ENCODE measurements at places on chromosomes 11 and 22.
A peak's percentile ranks its signal among the peaks of the same experiment; 100 is the strongest.

DNA sequence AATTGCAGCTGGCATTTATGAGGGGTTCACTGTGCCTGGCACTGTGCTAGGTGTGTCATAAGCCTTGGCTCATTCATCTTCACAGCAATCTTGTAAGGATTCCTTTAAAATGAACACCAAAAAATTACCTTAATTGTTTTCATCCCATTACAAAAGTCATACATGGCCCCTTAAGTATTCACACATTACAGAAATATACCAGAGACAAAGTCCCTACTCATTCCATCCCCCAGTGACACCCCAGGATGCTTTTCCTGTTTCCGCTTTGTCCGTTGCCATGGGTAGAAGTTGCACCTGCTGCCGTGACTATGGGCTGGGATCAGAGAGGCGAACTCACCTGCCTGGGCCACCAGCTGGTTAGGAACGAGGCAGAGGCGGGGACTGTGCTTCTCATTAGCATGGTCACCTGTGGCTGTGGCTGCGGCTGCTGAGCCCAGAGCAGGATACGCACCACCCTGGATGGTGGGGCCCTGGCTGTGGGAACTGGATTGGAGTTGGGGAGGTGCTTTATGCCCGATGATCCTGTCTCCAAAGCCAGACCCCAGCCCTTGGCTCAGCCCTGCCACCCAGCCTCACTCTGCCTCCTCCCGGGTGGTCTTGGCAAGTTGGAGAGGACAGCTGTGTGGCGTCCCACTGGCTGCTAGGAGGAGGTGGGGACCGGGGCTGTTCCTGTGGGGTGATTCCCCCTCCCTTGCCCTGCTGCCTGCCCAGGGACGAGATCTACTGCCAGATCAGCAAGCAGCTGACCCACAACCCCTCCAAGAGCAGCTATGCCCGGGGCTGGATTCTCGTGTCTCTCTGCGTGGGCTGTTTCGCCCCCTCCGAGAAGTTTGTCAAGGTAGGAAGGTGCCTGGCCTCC lies 60.8 kb downstream of the MYO7A start:
- DNase-seq: no peak

DNA sequence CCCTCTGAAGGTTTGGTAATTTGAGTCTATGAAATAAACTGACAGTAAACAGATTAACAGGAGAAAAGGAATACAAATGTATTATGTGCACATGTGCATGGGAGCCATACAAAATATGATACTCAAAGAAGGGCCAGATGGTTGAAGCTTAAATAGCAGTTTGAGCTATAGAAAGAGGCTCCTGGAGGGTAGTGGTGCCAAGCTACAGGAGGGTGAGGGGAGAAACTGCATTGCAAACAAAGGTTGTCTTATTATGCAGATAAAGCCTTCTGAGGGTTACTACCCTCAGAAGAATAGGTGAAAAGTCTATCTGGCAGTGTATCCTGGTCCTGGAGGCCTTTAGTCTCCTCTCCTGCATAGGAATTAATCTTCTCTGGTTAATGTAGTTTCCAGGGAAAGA lies 267.3 kb upstream of the MPPED2 start:
- no peak for DNase-seq

DNA sequence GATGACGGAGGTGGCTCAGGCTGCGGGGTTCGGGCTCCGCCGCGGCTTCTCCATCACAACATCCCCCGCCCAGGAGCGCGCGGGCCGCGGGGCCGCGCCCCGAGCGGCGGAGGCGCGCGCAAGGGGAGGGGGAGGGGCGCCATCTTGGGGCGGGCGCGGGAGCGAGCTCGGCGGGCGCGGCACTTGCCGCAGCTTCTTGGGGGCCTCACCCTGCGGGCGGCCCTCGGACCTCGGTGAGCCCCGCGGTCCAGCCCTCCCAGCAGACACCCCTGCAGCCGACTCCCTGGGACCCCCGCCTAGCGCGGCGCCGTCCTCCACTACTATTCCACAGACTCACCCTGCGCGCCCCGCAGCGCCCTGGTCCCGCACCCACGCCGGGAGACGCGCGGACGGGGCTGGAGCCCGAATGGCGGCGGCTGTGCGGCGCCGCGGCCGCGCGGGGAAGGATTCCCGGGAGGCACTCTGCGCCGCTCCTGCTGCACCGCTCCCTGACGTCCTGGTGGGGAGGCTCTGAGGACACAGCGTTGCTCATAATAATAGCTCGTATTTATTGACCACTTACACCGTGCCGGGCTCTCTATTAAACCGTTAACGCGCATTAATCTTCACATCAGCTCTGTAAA lies at the start of gene APBB1:
Gene APBB1 (minus strand): TSS at position 86 of the 623 bp plus-strand sequence. CDS start 7,747 bp downstream, outside the sequence.
- DNase-seq: peak; percentile 74

GRCh38 chr11:111272420-111272819 lies 25.9 kb upstream of the POU2AF3 start:
- DNase-seq: no peak

GRCh38 chr11:111845276-111846028 lies 25.9 kb downstream of the ALG9 start:
- DNase-seq: no peak

DNA sequence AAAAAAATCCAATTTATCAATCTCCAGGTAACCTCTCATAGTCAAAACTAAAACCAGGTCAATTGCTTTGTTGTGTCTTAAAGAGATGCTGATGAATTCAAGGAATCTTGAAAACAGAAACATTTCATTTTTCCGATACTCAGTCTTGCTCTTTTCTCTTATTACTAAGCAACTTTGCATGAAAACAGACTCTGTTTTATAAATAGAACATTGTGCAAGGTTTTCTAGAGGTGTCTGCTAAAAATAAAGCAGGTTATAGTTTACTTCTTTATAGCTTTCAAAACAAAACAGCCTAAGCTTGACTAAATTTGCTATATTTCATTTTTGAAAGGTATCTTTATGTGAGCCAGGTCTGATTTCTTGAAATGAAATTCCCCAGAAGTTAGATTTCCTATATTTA lies 109.3 kb downstream of the ARL14EP start:
- no peak for DNase-seq

- no peak for DNase-seq
Measured at GRCh38 chr22:37628830-37629229, 10.6 kb upstream of the SH3BP1 start.

- no peak for DNase-seq
Measured at GRCh38 chr11:131409345-131409744, 38.9 kb downstream of the NTM start.

DNA sequence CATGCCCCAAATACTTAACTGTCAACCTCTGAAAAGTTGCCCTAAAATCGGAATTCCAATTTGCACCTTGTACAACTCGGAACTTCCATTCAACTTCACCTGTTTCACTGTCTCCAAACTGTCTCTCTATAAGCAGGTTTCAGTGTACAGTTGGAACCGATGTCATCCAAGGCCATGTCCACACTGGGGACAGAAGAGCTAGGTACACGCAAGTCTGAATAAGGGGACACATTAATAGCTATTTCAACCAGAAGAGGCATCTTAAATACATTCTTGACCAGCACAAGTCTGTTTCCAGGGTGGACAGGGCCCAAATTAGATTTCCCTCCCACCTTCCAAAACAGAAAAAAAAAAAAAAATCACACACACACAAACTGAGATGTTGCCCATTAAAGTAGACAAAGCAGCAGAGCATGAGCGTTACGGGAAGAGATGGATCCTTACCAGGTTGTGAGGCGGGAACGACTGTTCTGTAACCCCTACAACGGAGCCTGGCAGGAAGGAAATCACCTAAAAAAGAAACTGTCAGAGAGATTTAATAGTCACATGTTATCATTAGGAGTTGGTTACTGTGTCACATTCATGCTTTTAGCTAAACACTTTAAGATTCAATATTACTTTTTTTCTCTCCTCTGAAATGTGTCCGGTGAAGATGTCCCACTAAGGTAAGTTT lies 1.7 kb downstream of the CREBZF start:
- DNase-seq: peak; percentile 32

GRCh38 chr11:94895451-94895850 lies 77.9 kb downstream of the CWC15 start:
- no peak for DNase-seq

- DNase-seq: no peak
Measured at GRCh38 chr11:88194990-88195389, 19.7 kb upstream of the RAB38 start.

DNA sequence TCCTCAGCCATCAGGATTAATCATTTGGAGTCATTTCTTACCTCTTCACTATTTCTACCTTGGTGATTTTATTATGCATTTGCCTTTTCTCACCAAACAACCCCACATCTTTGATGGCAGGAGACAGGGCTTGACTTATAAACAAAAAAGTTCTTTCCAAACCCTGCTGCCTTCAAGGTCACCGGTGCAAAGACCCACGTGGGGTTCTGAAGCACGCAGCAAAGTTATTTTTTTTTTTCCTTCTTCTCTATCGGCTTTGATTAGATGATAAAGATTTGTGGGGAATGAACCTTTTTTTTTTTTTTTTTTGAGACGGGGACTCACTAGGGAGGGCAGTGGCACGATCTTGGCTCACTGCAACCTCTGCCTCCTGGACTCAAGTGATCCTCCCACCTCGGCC lies 44.1 kb downstream of the DRG1 start:
- DNase-seq: no peak

- no peak for DNase-seq
Measured at GRCh38 chr11:76771446-76772099, 11.6 kb upstream of the TSKU start.

GRCh38 chr22:50608996-50609395 lies 8.4 kb downstream of the MAPK8IP2 start:
- DNase-seq: no peak

- no peak for DNase-seq
Measured at GRCh38 chr11:33869481-33870422, 22.1 kb downstream of the LMO2 start.

- DNase-seq: no peak
Measured at GRCh38 chr11:70699294-70700221, 301.2 kb downstream of the CTTN start.

DNA sequence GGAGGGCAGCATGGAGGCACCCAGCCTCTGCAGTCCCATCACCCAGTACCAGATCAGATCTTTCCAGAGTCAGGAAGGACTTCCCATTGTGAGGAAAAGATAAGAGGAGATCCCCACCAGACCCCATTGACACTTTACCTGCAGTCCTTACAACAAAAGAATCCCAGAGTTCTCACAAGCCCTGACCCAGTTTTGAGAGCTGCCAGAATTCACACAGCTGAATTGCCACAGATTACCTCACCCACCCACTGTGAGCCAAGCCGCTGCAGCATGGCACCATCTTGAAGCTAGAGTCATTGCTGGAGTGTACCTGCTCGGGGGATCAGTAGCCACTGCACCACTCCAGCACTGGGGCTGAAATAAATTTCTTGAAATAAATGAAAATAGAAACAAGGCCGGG lies 91.8 kb upstream of the UBASH3B start:
- DNase-seq: no peak

GRCh38 chr11:9506489-9507276 lies 45.9 kb downstream of the ZNF143 start:
- DNase-seq: peak; percentile 52

GRCh38 chr11:57432714-57433163 lies 5.8 kb upstream of the SLC43A3 start:
- DNase-seq: no peak

DNA sequence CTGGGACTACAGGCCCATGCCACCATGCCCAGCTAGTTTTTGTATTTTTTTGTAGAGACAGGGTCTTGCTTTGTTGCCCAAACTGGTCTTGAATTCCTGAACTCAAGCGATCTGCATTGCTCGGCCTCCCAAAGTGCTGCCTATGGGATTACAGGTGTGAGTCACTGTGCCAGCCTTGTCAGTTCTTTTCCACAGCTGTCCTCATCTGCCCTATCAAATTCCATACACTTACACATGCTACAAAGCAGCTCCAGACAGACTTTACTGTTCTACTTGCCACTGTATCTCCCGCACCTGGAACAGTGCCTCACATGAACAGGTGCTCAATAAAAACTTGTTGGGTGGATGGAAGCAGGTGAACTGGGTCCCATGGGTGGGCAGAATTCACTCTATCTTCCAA lies 8.2 kb downstream of the STX5 start:
- DNase-seq: no peak

- no peak for DNase-seq
Measured at GRCh38 chr22:35930933-35931332, 97.7 kb downstream of the RBFOX2 start.

DNA sequence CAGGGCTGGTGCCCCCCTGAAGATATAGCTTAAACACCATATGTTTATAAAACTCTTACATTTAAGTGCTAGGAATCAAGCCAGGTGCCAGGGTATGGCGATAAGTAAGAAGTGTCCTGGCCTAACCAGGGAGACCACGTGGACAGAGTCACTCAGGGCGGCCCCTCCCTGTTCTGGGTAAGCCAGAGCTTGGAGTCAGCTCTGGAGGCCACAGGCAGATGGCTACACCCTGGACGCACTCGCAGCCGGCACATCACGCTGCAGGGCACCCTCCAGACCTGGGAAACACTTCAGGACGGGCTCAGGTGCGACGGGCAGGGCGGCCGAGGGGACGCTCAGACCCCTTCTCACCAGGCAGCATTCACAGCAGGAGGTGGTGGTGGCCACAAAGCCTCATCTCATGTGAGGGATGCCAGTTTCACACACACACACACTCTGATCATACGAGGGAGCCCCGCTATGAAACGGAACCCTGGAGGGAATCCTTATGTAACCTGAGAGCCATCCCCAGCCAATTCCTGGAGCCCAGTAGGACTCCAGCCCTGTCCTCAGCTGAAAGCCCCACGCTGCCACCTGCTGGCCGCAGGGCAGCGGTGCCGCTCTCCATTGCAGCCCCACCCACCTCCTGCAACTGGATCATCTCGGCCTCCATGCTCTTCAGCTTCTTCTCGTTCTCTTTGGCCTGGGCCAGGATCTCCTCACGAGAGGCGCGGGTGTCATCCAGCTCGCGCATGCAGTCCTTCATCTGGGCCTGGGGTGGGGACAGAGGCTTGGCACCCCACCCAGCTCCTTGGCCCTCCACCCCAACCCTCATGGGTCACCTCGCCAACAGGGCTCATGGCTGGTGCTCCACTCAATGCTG lies 33.4 kb downstream of the APOL1 start:
- DNase-seq: peak; percentile 55

DNA sequence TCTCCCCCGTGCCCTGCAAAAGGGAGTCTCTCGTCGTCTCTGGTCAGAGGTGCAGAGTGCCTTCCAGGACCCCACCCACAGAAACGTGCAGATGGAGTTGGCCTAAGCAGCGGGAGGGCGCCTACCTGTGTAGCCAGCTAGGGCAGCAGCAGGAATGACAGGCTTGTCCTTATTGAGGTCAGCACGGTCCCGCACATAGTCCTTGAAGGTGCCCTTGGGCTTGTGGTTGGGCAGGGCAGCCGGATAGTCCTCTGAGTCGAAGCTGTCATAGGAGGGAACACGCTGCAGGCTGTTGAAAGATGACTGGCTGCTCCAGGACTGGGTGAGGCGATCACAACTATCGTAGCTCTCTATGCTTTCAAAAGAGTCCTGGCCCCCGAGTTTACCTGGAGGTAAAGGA lies 107.3 kb downstream of the ETS1 start:
- DNase-seq: no peak

- no peak for DNase-seq
Measured at GRCh38 chr11:40323241-40323640, 1136.2 kb downstream of the LRRC4C start.

GRCh38 chr11:66317723-66318599 lies 1.1 kb upstream of the CD248 start:
- DNase-seq: peak; percentile 53

Data from central memory CD4-positive, alpha-beta T cell (primary cell).